Stimulated activated CD4-positive, alpha-beta T cell treated with anti-CD3 and anti-CD28 coated beads, Interleukin-1b, Interleukin-23, amount 100 ng/mL, for 24 hours (primary cell): ENCODE measurements at places on chromosomes 3 and 15.

- no peak for DNase-seq
These were observed 212.5 kb upstream of the UBE2E1 start for GRCh38 chr3:23592961-23593931.

DNA sequence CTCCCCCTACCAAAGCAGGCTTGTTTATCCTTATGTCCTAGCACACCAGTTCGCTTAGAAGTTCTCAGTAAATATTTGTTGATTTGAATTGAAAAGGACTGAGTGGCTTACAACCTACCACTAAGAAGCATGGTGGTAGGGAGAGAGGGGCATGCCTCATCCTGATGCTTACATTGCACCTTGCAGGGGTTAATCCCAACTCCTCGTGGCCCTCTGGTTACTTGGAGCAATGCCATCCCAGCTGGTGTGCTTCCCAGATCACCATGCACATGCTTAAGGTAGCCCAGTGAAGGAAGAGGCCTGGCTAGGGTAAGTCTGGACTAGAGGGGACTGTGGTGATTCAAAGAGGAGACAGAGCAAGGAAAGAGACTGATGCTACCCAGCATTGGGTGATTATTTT, 253.3 kb downstream of the CLSTN2 start:
- no peak for DNase-seq

DNA sequence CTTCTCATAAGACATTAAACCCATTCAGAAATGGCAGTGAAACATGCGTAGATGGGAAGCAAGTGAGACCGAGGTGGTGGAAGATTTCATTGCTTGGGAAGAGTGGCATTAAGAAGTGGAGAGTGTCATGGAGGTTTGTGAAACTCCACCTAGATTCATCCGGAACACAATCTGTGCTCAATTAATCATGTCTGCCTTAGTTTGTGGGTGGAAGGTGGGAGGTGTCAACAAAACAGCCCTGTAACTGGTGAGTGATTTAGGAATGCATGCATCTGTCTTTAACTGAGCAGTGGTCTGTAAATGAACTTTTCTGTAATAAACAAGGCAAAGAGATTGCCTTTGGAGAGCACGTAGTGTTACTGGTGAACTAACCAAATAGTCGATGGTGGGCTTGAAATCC, 113.7 kb downstream of the WNT5A start:
- no peak for DNase-seq

DNA sequence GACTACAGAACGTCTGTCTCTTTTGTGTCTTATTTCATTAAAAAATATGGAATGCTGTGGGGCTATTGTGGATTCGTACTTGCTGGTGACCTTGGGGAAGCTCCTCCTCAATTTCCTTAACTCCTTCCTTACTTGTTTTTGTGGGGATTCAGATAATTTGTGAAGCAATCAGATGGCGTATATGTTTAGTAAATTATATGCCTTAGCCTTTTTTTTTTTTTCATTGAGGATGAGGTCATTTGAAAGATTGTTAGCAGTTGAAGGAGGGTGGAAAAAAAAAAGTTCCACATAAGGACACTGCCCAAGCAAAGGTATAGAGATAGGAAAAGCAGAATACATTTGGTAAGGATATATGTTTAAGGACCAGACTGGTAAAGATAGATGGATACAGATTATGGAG, 3.3 kb downstream of the RNF13 start:
- DNase-seq, result no peak

DNA sequence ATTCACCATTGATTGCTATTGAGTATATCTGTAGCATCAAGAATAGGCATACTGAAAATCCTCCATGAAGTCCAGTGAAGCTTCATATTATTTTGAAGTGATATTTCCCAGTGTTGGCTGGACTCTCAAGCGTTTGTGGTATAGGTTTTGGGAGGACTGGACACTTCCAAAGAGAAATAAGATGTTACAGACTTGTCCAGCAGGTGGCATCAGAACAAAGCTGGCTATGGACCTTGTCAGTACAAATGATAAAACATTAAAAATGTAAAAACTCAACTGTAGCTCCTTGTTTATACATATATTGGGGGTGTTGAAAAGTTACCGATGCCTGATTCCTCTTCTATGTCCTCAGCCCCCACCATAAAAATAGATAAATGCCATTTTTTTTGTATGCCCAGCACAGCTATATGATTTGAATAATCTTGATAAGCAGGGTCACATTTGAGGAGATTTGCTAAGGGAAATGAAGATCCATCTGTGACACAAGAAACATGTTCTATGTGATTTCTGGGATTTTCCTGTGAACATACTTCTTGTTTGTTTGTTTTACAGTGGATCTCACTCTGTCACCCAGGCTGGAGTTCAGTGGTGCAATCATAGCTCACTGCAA, 54.5 kb upstream of the GOLGA6B start:
- no peak for DNase-seq
